Stimulated activated CD4-positive, alpha-beta T cell treated with anti-CD3 and anti-CD28 coated beads, Interleukin-1b, Interleukin-23, amount 100 ng/mL, for 48 hours (primary cell): ENCODE measurements at places on chromosomes 4 and X.

GRCh38 chr4:153781717-153782416 lies 7.0 kb downstream of the SFRP2 start:
- DNase-seq: no peak

GRCh38 chr4:27716693-27717430 lies 856.2 kb downstream of the STIM2 start:
- no peak for DNase-seq

DNA sequence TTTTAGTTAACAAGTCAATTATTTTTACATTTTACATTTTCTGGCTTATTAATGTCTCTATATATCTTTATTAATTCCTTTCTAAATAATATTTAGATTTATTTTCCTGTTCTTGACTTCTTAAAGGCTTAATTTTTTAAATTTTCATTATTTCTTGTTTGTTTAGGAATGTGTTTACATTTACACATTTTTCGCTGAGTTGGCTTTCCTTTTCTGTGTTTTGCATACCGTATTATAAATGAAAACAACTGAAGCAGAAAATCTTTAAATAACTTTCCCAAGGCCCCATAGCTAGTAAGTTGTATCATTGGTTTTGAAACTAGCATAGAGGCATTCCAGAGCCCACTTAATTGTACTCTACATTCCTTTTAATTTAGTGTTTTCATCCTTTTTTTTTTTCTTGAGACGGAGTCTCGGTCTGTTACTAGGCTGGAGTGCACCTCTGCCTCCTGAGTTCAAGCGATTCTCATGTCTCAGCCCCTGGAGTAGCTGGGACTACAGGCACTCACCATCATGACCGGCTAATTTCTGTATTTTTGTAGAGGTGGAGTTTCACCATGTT lies 261.6 kb downstream of the IQCM start:
- DNase-seq: no peak

DNA sequence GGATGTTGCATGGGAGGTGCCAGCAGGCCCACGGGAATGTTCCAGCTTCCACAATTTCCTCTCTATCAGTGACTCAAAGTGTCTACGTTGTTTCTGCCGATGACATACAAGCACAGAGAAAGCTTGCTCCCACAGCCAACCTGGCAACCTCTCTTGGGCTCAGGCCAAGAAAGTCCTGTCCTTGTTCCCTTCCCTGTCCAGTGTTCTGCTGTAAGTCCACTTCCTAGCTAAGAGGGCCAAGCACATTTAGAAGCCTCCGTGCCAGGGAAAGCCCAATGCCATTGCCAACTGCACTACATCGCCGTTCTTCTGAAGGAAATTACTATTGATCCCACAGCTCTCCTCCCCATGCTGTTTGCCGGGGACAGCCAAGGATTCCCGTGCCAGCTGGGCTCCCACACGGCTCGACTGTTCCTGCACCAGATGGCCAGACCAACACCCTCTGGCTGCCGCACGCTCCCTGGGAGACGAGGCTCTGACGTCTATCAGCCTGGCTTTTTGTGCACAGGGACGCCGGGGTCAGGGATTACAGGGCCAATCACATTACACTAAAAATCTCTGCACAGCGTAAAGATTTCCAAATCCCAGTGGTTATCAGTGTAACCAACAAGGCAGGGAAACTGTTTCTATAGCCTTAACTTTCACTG lies 284.0 kb downstream of the BCOR start:
- DNase-seq: no peak

DNA sequence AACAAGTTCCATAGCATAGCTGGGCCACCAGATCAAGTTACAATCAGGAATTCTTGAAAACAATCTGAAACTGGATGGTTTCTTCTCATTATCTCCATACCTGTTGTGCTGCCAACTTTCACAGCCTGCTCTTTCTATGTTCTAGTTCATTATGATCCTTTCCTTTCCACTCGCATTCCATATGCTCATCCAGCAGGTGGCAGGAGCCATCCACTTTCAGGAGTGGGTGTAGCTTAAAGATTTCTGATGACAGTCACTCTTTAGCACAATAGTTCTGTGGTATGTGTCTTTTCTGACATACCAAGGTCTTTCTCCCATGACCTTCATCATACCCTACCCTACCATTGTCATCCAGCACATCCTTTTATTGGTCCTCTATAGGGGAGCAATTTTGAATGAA lies 46.4 kb downstream of the PAGE2 start:
- peak; percentile 3 for DNase-seq

DNA sequence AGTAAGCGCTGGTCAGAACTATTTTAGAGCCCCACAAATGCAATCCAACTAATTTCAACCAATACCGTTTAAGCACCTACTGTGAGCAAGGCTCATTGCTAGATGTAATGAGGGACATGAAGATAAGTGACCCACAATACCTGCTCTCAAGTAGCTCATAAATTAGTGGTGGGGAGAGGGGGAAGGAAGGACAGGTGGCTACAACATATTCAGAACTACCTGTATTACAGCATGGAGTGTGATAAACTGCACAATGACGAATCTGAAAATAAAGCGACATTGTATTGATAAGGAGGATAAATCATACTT lies 311.6 kb upstream of the DIAPH2 start:
- DNase-seq: no peak

- DNase-seq: no peak
Measured at GRCh38 chr4:151962138-151962823, 201.5 kb upstream of the GATB start.
